ENCODE measurements at places on chromosomes 16 and 17.

DNA sequence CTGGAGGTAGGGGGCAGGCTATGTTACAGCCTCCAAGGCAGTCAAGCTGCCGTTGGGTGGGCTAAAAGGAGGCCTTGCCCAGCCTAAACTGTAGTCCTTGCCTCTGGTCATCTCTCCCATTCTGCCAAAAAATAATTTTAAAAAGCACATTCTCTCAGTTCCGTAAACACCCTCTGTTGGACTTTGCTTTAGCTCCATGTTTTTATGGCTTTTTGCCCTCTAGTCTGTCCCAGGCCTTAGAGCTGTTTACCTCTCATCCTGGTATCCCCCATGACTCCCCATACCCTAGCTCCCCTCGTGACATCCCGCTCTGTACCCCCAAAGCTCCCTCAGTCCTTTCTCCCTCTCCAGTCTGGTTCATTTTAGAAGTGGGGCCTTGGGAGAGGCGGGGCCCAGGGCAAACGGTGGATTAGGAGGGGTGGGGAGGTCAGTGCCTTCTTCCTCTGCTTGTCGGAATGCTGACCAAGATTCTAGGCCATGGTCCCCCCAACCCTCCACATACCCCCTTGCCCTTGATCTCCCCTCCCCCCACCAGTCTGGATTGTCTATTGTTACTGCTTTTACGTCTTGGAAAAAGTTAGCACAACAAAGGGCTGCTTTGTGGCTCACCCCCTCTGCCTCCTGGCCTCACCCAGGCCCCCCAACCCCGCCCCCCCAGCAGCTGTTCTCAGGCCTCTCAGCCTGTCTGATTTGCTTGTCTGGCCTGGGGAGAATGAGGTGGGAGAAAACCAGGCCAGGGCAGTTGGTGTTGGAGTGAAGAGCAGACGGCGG lies 18.4 kb downstream of the GJD3 start:
- DNase-seq = no peak

- no peak for DNase-seq
Measured at GRCh38 chr16:15979801-15980200, 30.4 kb downstream of the ABCC1 start.

DNA sequence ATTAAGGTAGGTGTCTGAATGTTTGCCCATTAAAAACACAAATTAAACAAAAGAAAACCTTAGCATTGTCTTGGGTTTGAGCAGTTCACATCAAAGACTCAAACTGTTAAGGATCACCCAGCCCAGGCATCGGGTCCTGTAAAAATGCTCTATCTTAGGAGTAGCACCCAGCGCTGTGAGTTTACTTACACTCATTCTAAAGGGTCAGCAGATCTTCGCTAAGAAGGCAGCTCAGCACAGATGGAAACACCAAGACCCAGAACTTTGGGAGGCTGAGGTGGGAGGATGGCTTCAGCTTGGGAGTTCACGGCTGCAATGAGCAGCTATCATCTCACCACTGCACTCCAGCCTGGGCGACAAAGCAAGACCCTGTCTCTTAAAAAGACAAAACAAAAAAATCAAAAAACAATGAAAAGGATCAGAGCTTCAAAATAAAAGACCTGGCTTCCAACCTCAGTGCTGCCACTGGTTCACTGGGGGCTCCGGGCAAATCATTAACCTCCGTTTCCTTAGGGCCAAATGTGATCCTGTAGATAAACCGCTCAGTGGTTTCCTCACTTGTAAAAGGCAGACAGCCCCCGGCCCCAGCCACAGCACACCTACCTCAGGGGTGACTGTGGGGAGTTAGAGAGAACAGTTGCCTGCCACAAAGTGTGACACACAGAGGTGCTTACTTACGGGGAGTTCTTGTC lies 11.1 kb downstream of the COG1 start:
- DNase-seq = no peak

DNA sequence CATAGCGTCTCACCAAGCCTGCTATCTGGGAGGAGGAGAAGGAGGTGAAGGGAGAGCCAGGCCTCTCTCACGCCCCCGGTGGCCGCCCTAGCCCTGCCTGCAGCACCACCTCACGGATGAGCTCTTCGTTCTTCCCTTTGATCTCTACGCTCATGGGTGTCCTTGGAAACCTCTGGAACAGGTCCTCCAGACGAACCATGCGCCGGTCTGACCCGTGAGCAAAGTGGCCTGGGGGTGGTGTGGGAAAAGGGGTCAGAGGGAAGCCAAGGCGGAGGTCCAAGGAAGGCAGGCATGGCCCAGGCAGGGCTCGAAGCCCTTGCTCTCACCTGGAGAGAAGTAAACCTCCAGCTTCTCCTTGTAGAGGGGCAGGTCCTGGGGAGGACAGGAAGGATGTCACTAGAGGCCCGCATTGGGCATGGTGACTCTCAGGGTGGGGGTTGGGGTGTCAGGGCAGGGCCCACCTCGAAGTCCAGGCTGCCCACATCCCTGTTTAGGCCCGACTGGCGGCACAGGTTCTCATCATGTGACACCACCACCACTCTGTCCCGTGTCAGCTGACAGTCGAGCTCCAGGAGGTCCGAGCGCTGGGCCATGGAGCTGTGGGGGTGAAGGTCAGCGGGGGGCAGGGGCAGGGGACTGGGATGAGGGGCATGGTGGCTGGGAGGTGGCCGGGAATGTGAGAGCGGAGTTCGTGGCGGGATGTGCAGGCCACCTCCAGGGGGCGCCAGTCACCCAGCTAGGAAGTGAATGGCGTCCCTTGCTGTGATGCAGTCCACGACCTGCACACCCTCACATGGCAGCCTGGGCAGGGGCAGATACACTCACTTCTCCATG lies 923 bp downstream of the GDPD3 start:
- peak; percentile 39 for DNase-seq

DNA sequence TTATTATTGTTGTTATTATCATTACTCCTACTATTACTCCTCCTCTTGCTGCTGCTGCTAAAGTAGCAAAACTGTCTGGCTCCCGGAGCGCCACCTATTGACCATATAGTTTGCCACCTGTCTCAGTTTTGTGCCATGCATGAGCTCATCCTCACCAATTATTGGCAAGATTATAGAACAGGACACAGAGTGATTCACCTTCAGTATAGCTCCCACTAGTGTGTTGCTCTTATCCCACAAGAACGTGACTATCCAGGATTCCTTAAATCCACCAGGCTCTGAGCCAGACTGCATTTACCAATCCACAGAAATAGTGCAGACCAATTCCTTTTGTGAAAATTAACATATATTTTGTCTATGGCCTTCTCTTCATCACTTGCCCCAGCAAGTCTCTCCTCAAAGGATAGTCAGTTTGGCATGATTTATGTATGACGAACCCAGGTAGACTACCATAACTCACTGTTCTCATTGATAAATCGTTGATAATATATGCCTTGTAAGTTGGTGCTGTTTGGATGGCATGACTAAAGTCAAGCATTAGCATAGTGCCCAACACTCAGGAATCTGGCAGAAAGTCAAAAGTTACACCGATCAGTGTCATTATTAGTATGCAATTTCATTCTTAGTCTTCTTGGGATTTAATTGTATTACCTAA lies 405.5 kb upstream of the HSBP1 start:
- no peak for DNase-seq

DNA sequence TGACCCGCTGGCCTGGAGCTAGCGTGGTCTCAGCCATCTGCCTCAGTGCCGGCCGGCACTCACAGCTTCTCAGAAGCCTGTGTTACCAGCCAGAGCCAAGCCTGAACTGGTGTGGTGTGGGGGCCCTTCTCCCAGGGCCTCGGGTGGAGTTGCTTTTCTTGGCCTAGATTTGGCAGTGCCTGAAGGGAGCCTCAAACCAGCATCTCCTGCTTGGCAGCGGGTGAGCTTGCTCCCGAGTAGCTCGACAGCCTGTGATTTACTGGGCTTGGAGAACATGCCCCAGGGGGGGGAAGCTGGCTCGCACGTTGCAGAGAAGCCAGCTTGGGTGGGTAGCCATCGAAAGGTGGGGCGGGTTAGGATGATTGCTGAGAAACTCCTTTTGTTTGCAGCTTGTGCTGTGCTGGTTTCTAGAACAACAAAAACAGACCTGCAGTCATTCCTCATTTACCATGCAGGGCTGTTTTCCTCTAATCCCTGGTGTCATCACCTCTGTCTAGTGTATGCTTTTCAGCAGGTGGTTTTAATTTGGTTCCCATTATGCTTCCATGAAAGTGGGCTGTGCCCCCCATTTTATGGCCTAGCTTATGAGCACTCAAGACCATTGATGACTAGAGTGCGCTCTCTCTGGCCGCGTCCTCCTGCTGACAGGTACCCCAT lies 42.2 kb downstream of the TBCD start:
- DNase-seq = no peak

DNA sequence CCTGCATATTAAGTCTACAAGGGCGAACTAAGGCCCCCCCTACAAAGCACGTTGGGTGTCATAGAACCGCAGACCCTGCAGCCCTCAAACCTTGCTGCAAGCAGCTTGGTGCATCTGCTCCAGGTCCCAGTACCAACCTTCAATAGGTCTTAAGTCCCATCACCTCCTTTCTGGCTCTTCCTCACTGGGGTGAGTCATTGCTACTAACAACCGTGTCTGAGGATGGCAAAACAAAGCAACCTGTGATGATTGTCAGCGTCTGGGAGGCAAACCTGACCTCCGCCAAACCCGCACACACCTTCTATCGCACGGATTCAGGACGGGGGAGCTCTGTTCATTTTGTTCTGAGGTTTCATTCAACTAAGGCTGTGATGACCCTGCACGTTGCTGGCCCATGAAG lies 138.9 kb downstream of the SLC39A11 start:
- DNase-seq = no peak

GRCh38 chr16:18816286-18816685 lies 14.9 kb upstream of the ARL6IP1 start:
- no peak for DNase-seq

DNA sequence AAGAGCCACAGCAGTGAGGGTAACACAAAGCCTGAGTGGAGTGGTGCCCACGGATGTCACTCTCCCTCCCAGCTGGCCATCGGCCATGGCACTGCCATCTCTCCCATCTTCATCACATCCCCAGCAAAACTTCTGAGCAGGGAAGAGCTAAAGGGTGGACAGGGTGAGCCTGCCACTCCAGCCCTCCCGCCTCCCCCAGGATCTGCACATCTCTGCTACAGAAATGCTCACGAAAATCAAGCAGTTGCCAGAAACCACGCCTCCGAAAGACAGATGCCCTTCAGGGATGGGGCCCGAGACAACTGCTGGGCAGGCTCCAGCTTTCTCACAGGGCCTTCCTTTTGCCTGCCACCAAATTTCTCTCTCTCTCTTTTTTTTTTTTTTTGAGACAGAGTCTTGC lies 3.6 kb downstream of the GRIN2C start:
- no peak for DNase-seq

DNA sequence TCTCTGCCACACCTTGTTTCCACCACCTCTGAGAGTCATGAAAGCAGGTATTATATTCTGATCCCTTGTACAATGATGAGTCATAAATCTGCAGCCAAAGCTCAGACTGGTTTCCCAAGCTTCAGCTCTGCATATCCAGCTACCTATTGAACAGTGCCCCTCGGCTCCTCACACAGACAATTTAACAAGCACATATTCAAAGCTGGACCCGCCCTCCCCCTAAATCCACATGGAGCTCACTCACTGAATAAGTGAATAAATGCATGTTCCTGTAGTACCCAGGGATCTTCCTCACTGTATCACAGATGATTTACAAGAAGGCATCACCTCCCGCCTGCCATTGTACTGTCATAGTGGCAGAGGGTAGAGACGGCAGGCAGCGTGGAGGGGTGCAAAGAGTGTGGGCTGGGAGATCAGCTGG lies 516.4 kb downstream of the GRIN2A start:
- DNase-seq = no peak

DNA sequence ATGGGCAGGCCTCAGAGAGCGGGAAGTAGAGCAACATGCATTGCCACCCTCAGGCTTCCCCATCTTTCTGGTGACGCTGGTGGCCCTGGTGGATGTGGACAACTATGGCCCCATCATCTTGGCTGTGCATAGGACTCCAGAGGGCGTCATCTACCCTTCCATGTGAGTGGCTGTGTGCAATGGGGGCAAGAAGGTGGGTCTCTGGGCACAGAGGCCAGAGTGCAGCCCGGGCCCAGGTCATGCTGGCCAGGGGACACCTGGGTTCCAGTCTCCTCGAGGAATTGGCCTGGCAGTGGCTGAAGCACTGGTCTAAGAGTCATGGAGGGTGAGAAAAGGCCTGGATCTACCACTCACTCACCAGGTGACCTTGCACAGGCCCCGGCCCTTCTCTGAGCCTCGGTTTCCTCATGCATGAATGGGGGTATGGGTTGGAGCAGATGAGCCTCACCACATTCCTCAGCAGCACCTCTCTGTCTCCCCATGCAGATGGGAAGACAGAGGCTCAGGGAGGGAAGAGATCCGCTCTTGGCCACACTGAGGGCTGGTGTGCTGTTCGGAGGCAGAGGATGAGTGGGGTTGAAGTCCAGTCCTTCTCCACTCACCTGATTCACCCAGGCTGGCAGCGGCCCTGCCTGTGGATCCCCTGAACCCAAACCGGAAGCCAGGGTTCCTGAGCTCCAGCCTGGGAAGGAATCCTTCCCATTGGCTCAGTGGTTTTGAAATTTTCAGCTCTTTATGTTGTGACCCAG lies 7.2 kb upstream of the ADGRG3 start:
- no peak for DNase-seq

GRCh38 chr17:8384801-8385378 lies 1.9 kb upstream of the RPL26 start:
- DNase-seq = no peak

DNA sequence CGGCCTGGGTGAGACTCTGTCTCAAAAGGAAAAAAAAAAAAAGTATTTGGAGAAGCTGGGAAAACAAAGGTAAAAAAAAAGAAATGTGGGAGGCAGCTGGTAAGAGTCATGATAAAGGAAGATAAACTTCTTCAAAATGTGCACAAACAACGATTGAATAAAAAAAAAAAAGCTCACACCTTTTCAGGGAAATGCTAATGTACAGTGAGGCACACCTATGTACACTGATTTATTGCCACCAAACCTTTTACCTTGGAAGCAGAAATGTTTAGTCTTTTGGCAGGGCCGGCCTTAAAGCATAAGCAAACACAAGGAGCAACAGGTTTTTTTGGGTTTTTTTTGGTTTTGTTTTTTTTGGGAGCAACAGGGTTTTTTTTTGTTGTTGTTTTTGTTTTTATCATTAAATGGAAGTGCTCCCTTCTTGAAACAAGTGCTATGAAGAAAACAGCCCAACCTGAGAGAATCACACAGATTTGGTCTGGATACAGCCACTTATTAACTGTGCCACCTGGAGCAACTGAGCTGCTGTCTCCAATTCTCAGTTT lies 29.8 kb upstream of the KCNJ2 start:
- DNase-seq = no peak

DNA sequence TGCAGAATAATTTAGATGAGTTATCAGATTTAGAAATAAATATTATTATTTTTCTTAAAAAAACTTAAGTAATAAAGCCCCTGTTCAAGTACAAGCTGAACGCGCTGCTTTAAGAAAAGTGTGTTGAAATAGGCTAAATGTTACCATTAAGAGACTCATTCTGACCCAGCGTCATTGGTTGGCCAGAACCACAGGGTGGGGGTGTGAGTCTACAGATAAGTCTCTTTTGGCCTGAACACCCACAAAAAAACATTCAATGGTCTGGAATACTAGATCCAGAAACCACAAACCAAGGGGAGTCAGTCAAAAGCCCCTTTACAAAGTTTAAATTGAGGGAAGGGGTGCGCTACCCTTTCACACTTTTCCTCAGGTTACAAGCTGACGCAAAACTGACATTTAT lies 776.1 kb downstream of the KCNJ2 start:
- DNase-seq = no peak
